ENCODE measurements at places on chromosomes 1 and 21. TPM values are rescaled to one million over a fixed set of nuclear protein-coding genes. Genes with fewer than 3 reads are reported as not detected.
A peak's percentile ranks its signal among the peaks of the same experiment; 100 is the strongest.

The BEND5 gene
- total RNA-seq: 4.5 TPM

The LCE1F gene
- total RNA-seq: not detected

The ZFP69B gene
- 0.95 TPM for total RNA-seq

The ZYG11A gene
- total RNA-seq: 0.07 TPM

GRCh38 chr21:36589352-36589971 is 109.5 kb upstream of the SIM2 start:
- H3K27me3 ChIP-seq: peaks cover 29% of the 10 kb centered on the region
- H3K27ac ChIP-seq: no peak overlapping the region
- no peak overlapping the region for H3K4me3 ChIP-seq
- peak; percentile 14 for DNase-seq

DNA sequence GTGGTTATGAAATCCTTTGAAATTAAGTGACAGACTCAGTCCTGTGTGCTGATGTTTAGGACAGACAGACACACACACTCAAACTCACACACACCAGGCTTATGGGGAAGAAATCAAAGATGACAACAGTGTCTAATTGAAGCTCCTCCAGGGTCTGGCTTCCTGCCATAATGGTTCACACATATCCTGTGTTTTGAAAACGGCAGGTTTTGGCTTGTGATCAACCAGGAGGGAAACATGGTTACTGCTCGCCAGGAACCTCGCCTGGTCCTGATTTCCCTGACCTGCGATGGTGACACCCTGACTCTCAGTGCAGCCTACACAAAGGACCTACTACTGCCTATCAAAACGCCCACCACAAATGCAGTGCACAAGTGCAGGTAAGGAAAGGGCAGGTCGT is 4.6 kb downstream of the MTARC1 start:
- no peak overlapping the region for H3K4me3 ChIP-seq
- peaks cover 16% of the 10 kb centered on the region for H3K4me1 ChIP-seq
- no peaks in the 10 kb centered on the region for H3K27me3 ChIP-seq
- DNase-seq: peak; percentile 52

DNA sequence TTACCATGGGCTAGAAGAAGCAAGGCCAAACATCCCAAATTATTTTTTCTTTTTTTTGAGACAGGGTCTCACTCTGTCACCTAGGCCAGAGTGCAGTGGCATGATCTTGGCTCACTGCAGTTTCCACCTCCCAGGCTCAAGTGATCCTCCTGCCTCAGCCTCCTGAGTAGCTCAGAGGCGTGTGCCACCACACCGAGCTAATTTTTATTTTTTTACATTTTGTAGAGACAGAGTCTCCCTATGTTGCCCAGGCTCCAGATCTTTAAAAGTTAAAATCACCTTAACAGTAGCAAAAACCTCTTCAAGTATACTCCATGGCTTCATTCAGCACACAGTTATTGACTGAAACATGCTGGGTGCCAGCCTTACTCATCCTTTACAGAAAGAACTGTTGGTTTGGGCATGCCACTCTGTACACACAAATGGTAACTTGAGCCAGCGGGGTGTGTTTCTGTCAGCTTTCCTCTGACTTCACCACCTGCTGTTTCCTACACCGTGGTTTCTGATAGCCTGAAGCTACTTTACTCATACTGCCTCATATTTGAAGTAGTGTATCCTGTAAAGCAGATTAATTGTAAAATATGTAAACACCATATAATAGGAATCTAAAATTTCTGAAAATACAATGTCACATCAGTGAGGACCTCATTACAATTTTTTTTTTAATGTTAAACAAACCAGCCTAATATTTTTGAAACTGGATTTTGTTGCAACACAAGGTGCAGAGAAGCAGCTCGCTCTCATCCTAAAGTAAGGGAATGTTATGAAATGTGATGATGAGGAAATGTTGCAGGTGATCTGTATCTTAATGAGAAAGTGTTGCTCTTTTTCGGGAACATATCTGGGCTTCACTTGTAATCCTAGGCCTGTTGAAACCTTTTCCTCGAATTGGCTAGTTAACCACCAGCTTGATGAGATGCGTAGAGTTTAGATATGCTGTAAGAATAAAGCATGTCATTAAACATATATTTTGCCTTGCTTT is 113.9 kb downstream of the ATP5PO start:
- no peaks in the 10 kb centered on the region for H3K27me3 ChIP-seq
- no peak overlapping the region for H3K4me3 ChIP-seq
- no peak overlapping the region for H3K27ac ChIP-seq
- DNase-seq: no peak

GRCh38 chr1:9612162-9612845 is 23.6 kb downstream of the TMEM201 start:
- DNase-seq: no peak
- no peaks in the 10 kb centered on the region for H3K4me1 ChIP-seq
- H3K36me3 ChIP-seq: peaks cover 57% of the 10 kb centered on the region
- H3K4me3 ChIP-seq: no peak overlapping the region
- H3K27ac ChIP-seq: no peak overlapping the region
- H3K27me3 ChIP-seq: no peaks in the 10 kb centered on the region

DNA sequence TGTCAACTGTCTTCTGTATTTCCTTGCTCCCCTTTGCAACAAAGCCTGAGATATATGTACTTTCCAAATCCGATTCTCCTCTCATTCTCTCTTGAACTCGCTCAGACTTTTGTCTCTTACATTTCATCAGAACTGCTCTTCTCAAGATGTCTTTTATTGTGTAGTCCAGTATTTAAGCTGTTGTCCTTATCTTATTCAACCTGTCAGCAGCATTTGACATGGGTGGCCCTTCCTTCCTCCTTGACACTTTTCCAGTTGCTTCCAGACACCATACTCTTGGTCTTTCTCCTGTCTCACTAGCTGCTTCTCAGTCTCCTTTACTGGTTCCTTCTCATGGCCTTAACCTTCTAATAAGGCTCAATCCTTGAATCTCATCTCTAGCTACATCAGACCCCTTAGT is 47.0 kb downstream of the TSNAX start:
- no peak for DNase-seq
- H3K27ac ChIP-seq: no peak overlapping the region
- no peaks in the 10 kb centered on the region for H3K36me3 ChIP-seq

DNA sequence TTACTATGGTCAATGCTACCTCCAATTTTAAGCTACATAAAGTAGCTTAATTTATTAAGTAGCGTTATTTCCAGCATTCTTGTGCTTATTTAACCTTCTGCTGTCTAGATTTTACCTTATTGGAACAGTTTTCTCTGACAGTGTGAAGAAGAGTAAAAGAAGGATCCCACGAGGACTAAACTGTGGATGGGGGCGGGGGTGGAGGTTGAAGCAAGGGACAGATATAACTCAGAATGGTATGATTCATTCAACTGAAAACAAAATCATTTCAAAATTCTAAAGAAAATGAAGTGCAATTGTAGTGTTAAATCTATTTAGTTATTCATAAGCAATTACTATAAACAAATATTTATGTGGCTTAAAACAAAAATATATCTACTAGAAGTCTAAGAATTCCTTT is 11.5 kb upstream of the VAV3 start:
- no peaks in the 10 kb centered on the region for H3K36me3 ChIP-seq
- DNase-seq: no peak
- H3K27ac ChIP-seq: no peak overlapping the region
- H3K4me3 ChIP-seq: no peak overlapping the region
- no peaks in the 10 kb centered on the region for H3K27me3 ChIP-seq

DNA sequence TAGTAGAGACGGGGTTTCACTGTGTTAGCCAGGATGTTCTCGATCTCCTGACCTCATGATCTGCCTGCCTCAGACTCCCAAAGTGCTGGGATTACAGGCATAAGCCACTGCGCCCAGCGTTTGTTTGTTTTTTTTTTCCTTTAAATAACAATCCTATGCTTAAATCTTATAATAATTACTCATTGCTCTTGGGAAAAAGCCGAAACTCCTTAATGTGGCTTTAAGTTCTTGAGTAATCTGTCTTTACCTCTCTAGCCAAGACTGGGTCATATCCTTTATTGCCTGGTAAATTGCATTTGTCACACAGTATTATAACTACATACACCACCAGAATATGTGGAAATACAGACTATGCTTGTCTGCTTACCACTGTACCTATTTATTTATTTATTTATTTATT is 97.1 kb downstream of the MACF1 start:
- peaks cover 53% of the 10 kb centered on the region for H3K36me3 ChIP-seq
- no peaks in the 10 kb centered on the region for H3K27me3 ChIP-seq
- no peak for DNase-seq
- no peaks in the 10 kb centered on the region for H3K4me1 ChIP-seq
- H3K4me3 ChIP-seq: no peak overlapping the region

DNA sequence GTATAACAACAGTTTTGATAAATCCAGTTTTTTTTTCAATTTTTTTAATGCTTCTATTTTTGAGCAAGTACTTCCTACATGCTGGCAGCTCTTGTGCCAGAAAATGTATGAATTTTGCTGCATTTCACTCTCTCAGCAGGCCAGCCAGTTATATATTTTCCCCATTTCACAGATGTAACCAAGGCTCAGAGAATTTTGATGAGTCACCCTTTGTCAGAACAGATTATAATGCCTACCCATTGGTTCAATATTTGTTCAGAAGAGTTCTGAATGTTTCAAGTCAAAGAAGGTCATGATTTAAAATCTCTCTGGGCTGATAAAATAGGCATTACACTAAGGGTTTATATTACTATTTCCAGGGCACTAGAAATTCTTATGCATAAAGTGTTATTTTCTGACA is 452.2 kb downstream of the RWDD3 start:
- H3K27ac ChIP-seq: no peak overlapping the region
- H3K4me1 ChIP-seq: no peaks in the 10 kb centered on the region
- DNase-seq: no peak

- peak within 1 kb of the TSS; percentile 94 for H3K27ac ChIP-seq
- peak within 1 kb of the TSS; percentile 57 for H3K4me3 ChIP-seq
- DNase-seq: peak; percentile 78
- H3K4me1 ChIP-seq: no peaks in the 10 kb centered on the region
- H3K27me3 ChIP-seq: no peaks in the 10 kb centered on the region
Measured at GRCh38 chr1:79006564-79006963, at the start of gene ADGRL4. Gene ADGRL4, minus strand, starts transcription at chr1:79006730. Its CDS starts 76 bp downstream, at chr1:79006654.
